ENCODE measurements at places on chromosomes 7 and 10.

GRCh38 chr7:86282014-86282682 is 361.6 kb upstream of the GRM3 start:
- no peak for DNase-seq

DNA sequence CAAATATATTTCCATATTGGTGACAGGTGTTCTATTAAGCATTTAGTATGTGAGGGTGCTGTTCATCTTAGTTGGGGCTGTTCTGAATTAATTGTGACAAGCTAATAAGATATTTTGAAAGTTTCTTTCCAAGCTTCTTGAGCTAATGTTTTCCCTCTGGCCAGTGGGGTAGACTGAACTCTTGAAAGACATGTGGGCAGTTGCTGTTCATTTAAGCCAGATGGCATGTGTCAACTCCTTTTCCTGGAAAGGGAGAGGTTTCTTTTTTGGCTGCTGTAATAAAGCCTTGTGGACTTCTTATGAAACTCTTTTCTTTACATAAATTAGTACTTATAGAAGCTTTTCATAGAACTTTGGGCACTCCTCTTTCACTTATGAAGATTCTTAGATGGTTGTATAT is 21.7 kb downstream of the RAB18 start:
- no peak for DNase-seq

DNA sequence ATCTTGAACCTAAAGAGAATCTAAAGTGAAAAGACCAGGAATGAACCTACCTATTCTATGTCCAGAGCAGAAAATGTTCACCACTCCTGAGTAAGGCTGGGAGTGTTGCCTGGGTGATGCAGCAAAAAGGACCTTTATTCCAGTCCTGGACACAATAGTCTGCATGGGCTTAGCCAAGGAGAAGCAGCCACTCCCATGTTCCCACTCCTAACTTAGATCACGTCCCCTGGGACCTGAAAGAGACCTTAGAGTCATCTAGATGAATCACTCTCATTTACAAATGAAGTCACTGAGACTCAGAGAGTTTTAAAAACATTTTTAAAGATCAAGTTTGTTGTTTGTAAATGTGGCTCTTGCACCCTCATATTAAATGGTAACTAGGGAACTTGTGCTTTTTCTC is 763.4 kb downstream of the KCNMA1 start:
- peak; percentile 27 for DNase-seq

- DNase-seq = no peak
Observed at GRCh38 chr10:111093741-111094380, 17.0 kb downstream of the ADRA2A start.

- DNase-seq = no peak
Observed at GRCh38 chr7:5334671-5335070, 51.9 kb downstream of the SLC29A4 start.

DNA sequence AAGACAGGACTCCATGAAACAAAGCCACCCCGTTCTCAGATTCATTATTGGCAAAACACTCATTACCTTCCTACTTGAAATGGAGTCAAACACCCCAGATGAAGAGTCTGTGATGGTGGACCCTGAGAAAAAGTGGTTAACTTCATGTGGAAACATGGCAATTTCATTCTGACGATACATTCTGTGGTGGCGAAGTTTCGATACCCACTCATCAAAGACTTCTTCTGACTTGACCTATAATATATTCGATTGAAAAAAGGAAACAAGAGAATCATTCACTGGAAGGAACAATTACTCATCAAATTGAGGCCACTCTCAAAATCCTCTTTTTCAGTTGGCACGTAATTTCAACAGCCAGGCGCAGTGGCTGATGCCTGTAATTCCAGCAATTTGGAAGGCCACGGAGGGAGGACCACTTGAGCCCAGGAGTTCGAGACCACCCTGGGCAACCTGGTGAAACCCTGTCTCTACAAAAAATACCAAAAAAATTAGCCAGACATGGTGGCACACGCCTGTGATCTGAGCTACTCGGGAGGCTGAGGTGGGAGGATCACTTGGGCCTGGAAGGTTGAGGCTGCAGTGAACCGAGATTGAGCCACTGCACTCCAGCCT is 108.8 kb upstream of the GSDME start:
- no peak for DNase-seq

DNA sequence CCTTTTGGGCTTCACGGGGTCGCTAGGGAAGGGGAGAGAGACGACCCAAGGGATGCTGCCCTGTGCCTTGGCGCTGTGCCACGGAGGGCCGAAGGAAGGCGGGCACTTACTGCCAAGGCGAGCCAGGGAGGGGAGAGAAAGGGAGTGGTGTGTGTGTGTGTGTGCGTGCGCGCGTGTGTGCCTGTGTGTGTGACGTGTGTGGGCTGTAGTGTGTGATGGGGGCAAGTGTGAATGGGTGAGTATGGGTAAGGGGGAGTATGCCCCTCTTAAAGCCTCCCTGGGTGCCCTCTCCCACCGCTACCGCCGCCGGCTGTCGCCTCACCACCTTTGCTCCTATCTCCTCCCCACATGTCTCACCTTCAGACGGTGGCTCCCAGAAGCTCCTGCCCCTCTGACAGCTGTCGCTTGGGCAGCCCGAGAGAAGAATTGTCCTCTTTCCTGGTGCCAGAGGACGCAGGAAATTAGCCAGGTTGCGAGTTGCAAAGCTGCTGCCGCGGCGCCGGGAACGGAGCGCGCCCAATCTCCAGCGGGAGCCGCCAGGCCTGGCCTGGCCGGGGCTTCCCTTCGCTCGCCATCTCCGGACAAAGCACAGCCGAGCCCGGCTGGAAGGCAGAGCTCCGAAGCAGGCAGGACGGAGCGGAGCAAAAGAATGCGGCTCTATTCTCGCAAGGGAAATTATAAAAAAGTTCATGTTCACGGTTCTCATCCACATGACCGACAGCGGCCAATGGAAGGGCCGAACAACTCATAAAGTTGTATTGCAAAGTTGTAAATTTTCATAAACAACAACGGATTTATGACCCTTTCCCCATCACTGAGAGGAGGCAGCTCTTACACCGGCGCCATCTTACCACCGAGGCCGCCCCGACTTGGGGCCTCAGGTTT is at the start of gene HOXA3:
TSS of gene HOXA3 (minus strand) at position 653 of the 885 bp plus-strand sequence. CDS start 41,943 bp downstream, outside the sequence.
- DNase-seq = peak; percentile 56
